CD4-positive, alpha-beta T cell treated with Interleukin-2 at 100 ng/mL for 4 hours (primary cell): ENCODE measurements at places on chromosomes 2 and 18.

GRCh38 chr18:2978661-2979106, 34.3 kb downstream of the LPIN2 start:
- DNase-seq = no peak

DNA sequence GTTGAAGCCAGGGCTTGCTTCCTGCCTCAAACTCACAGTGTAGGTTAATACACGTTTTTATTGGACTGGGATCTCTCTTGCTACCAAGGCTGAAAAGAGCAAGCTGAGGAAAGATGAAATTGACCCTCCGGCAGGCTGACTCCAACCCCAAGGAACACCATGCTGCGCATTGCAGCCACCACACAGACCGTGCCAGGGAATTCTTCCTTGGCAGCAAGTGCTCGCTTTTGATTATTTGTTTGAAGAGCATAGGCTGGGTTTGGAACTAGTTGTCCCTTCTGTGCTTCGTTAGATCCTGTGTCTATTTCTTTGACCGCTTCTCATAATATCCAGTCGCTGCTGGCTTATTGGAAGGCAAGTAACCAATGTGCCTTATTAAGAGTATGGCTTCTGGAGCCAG, 34.4 kb upstream of the DARS1 start:
- DNase-seq = no peak

GRCh38 chr2:231388725-231389346, 6.7 kb upstream of the B3GNT7 start:
- DNase-seq = no peak

DNA sequence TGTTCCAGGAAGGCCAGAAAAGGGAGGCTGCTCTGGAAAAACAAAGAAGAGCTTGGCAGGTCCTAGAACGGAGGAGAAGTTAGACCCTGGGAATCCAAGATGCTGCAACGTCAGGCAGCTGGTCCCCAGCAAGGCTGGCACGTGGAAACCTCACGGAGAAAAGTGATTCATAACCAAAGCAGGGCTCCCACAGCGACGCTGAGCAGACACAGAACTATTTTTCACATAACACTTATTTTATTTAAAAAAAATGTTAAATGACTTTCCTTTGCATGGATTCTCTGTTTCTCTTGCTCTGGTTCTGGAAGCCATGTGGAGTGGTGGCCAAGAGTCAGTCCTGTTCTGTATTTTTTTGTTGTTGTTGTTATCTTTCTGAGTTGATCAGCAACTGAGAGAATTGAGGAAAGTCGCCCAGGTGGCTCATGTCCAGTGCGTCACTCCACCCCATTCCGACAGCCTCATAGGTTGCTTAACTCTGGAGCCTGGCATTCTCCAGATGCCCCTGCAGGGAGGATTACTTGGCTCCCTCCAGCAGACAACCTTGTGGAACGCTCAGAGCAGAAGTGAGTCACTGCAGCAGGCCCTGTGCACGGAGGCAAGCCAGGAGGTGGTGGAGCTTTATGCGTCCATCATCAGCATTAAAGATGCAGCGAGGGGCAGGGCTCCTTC, 229.9 kb upstream of the HDAC4 start:
- DNase-seq = no peak

DNA sequence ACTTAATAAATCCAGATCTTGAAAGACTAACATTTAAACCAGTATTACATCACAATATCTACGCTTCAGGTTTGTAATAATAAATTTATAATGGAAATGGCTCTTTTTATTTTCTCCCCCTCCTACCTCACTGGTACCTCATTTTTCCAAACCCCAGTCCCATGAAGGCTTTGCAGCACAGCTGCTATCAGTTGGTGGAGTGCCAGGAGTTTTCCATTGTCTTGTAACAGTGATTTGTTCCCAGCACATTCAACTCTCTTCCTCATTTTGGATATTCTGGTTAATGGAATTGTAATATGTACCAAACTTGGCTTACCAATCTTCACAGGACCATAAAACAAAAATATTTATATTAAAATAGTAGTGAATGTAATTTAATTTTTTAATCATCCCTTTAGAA, 91.2 kb downstream of the VRK2 start:
- DNase-seq = no peak
